ENCODE measurements at places on chromosomes 12 and 14.

- no peak for DNase-seq
These were observed 19.9 kb upstream of the TMTC2 start for GRCh38 chr12:82666830-82667229.

- DNase-seq, result no peak
These were observed 364.2 kb upstream of the TMPO start for GRCh38 chr12:98151105-98151590.

- DNase-seq, result peak; percentile 71
These were observed 19.9 kb downstream of the PLBD2 start for GRCh38 chr12:113378291-113378690.

GRCh38 chr12:100797246-100797645, 2.7 kb downstream of the ANO4 start:
- DNase-seq, result no peak

GRCh38 chr12:12467688-12468261, 94.9 kb downstream of the DUSP16 start:
- no peak for DNase-seq

GRCh38 chr14:34498684-34499412, 36.8 kb upstream of the SPTSSA start:
- peak; percentile 44 for DNase-seq

DNA sequence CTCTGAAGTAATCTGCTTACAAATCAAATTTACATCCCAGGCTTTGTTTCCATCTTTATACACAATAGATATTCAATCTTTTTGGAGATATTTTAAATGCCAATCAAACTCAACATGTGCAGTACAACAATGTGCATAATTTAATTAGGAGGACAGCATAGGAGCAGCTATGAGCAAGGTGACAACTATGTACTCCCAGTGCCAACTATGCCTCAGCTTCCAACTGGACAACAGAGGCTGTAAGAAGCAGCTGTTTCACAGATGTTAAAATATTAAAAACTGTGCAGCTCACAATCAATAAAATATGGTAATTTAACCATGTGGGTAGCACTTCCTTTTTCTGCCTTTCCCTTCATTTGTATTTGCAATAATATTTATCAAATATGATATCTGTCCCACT, 99.9 kb downstream of the ST8SIA1 start:
- DNase-seq, result no peak

DNA sequence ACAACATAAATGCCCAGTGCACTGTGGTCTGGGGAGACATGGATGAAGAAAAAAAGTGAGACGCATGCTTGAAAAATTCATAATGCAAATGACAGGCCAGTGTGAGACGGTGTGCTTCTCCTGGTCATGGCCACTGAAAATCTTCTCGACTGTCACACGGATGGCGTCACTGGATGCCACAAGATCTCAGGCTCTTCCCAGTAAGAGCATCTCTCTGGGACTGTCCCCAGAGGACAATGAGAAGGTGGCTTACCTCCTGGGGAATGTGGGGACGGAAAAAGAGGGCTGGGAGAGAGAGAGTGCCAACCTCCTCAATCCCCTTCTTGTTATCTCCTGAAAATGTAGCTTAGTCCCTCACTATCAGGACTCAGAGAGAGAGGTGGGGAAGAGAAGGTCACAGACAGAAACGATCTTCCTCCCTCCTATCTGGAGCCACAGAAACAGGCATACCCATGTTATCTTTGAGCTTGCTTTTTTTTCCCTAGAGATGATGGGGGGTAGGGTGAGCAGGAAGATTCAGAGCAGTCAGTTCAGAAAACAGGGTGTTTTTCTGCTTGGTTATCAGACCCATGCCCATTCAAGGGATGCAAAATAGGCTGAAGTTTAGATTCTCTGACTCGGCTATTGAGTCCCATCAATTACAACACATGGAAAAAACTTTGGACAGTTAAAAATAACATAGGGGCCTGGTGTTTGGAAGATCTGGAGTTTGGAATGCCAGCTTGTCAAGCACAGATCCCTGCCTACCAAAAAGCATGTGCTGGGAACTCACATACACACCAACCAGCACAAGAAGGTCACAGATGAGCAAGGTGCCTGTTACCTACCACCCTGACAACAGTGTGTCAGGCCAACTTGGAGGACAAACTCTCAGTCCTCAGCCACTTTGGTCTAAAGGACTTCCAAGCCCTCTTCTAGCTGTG, 24.2 kb downstream of the DPF3 start:
- no peak for DNase-seq

- DNase-seq, result peak; percentile 30
These were observed 22.1 kb upstream of the KIF26A start for GRCh38 chr14:104116288-104116755.

DNA sequence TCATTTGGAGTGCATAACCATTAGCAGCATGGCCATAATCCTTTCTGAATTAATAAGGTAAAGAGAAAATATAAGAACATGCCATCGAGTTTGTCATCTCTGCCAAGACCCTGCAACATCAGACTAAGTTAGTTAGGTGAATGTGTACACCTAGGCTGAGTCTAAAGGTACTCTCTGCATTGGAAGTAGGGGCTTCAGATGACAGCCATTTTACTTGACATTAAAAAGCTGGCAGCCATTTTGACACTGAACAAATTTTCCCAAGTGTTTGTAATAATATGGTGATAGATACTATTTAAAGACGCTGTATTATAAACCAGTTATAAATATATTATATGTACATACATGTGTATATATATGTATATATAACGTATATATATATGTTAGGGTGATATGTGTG, 79.0 kb downstream of the SUDS3 start:
- DNase-seq, result no peak
